ENCODE measurements at places on chromosomes 2 and 18.

DNA sequence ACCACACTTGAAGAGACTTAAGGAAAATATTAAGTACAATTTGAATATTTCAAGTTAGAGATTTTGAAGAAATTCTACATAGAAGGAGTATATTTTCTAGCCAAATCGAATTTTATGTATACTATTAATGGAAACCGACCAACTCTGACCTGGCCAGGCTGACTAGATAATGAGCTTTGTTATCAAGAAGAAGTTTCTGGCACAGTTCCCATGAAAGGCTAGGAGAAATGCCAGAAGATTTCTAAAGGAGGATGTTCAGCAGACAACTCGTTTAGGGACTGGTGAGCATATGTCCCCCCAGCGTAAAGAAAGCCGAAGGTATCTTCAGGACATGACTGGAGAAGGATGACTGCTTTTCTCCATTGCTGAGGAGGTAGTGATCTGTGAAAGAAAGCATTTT lies 127.3 kb downstream of the DIS3L2 start:
- no peak for DNase-seq

GRCh38 chr2:223941579-223942277 lies 3.4 kb downstream of the WDFY1 start:
- no peak for DNase-seq

DNA sequence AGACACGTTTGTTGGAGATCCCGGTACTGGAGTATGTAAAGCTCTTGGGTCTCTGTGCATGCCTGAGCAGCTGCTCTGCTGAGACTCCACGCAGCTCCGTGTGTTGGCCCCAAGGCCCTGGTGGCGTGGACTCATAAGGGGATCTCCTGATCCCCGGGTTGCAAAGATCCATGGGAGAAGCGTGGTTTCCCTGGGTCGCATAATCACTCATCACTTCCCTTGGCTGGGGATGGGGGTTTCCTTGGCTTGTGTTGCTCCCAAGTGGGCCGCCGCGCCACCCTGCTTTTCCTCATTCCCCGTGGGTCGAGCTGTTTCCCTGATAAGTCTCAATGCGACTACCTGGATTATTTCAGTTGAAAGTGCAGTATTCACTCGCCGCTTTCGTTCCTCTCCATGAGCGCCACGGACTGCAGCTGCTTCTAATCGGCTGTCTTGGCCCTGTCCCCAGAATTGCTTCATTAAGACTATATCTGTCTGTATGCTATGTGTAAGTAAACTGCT lies 76.0 kb downstream of the EPC2 start:
- peak; percentile 9 for DNase-seq

GRCh38 chr2:73253400-73253799 lies 19.3 kb downstream of the CCT7 start:
- no peak for DNase-seq

GRCh38 chr2:169683054-169683424 lies 11.2 kb downstream of the CFAP210 start:
- no peak for DNase-seq

DNA sequence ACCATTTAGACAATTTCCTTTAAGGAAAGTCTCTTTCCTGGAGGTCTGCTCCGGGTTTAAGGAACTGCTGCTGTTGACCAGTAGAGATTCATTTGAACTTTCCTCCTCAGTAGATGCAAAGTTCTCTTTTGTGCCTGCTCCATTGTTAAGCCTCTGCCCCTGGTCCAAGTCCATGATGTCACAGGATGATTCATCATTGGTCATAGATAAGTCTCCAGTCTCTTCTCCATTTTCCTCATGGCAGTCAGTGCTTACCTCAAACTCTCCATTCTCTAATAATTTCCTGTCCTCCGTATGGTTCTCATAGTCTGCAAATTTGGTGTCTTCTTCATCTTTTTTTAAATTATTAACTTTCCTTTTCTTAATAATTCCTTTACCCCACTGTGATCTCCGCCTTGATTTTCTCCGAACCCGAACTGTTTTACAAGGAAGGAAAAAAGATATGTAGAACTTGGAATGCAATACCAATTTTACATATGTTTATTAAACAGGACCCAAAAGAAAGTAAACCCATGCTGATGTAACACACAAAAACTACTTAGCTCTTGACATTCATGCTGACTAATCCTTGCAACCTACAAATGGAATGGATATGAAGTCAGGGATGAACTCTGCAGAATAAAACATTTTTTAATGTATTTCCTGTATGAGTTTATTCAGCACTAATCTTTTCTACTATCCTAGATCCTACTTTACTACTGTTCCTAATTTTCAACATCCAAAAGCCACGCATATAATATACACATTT lies 169.1 kb downstream of the ATAD2B start:
- peak; percentile 77 for DNase-seq

- no peak for DNase-seq
Observed at GRCh38 chr2:641164-641871, 35.9 kb downstream of the TMEM18 start.

DNA sequence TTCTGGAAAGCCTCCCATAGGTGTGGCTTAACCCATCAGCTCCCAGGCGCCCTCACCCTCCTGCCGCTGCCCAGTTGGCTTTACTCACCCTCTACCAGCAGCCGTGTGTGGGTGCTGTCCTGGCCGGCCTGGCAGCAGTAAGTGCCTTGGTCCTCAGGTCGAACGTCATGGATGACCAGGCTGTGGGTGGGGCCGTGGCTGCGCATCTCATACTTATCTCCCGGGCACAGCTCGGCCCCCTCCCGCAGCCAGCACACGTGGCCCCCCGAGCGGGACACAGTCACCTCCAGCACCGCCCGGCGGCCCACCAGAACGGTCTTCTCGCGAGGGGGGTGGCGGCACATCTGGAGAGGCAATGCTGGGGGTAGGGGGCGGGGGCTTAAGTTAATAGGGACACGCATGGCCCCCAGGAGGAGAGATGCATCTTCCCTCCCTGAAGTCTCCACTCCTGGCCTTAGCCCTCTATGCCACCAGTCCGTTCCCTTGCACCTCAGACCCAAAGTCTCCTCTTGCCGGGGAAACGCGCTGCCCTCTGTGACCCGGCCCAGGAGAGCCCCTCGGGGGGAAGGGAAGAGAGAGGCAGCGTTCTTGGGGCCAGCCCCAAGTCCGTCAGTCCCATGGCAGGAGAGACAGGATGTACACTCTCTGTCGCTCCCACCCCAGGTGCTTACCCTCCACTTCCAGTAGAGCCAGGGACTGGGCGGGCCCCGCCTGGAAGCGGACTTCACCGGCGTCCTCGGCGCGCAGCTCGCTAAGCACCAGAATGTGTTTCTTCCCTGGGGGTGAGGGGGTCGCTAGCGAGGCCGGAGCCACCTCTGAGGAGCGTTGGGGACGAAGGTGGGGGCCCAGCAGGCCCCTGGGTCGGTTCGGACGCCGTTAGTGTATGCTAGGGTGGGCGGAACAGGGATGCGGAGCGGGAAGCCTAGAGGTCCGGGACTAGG lies 7.9 kb downstream of the TMEM198 start:
- no peak for DNase-seq

DNA sequence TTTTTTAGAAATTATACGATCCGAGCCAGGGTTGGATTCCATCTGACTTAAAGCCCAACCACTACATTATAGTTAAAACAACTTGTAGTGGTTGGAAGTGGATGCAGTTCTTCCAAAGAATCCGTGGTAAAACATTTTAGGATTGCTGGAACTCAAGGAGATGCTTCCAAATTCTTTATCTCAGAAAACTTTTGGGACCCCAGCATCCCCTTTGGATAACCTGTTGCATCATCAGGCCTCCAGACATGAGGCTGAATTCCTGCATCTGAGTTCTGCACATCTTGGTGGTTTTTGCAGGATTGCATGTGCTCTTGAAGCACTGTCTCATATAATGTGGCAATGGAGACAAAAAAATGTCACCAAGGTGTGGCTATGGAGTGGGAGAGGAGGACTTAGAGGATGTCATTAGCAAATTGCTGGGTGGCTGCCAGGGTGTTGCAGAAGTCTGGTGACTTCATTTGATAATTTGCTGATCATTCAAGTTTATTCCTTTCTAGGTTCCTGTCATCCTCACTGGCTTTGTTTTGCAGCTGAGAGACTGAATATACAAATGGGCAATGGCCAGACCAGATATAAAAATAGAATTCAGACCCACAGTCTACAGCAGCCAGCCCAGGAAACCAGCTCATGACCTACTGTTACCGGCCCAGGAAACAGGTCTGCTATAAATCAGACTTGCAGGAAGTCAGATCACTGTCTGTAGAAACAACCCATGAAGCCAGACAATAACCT lies 207.7 kb downstream of the BCL2 start:
- no peak for DNase-seq

DNA sequence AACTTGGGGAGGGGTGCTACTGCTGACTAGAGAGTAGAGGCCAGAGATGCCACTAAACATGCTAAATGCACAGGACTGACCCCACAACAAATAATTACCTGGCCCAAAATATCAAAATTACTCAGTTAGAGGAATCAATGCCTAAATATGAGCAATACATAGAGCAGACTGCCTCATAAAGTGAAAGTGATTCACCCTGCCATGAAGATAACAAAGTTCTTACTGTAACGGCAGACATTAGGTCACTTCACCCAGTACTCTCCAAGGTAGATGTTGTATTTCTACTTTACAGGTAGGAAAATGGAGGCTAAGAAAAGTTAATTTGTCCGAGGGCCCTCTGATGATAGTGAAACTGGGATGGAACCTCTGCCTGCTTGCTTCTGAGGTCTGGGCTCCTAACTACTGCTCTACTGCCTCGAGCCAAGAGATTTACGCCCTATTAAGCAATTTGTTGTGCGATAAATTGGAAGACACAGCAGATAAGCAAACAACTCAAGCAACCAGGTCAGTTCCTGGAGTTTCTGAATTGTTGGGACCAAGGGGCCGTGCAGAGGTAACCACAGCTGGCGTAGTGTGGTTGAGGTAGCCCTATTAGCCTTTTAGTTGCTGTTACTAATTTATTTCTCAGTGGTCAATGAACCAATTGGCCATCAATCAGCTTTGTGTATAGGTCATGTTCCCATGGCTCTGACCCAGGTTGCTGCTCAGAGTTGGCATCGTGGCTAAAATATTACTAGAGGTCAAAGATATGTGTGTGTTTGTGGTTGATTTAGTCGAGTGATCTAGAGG lies 4.8 kb downstream of the DHRS9 start:
- DNase-seq = no peak

DNA sequence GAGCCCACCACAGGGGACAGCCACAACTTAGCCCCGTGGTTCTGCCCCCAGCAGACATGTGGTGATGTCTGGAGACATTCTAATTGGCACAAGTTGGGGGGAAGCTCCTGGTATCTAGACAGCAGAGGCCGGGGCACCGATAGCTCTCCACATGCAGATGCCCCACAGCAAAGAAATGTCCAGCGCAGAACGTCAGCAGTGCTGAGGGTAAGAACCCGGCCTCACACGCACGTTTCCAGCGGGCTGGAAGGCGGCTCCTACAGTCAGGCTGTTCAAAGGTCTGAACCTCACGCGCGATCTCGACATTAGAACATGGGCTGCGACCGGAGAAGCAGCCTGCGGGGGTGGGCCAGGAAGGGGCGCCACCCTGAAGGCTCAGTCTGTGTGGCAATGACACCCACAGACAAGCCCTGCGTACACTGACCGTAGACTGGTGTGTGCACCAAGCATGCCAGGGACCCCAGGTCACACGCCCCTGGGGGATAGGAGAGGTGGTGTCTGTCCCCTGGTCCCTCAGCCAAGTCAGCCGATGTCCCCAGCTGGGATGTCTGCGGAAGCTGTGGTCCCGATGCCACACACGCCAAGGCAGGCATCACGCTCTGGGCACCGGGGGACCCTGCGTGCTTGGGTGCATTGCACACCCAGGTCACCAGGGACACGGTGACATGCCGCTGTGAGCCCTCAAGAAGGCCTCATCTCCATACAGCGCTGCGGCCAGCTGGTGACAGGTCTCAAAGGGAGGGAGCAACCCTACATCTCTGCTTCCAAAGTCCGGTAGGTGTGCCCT lies 66.3 kb downstream of the PARD6G start:
- DNase-seq = no peak

- peak; percentile 53 for DNase-seq
Observed at GRCh38 chr2:52918551-52918950, 849.1 kb upstream of the CHAC2 start.

GRCh38 chr2:26470601-26471260 lies 7.2 kb downstream of the OTOF start:
- DNase-seq = no peak

DNA sequence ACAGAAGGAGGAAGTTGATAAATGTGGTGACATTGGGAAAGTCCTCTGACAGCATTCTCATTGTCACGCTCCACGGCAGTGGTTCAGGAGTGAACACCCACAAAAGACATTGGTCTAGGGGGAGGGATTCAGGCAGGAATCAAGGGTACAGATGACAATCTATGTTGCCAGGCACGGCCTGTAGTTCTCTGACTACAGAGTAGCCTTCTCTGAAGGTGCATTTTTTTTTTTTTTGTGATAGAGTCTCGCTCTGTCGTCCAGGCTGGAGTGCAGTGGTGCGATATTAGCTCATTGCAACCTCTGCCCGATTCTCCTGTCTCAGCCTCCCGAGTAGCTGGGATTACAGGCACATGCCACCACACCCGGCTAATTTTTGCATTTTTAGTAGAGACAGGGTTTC lies 7.4 kb upstream of the MOB1A start:
- DNase-seq = no peak

DNA sequence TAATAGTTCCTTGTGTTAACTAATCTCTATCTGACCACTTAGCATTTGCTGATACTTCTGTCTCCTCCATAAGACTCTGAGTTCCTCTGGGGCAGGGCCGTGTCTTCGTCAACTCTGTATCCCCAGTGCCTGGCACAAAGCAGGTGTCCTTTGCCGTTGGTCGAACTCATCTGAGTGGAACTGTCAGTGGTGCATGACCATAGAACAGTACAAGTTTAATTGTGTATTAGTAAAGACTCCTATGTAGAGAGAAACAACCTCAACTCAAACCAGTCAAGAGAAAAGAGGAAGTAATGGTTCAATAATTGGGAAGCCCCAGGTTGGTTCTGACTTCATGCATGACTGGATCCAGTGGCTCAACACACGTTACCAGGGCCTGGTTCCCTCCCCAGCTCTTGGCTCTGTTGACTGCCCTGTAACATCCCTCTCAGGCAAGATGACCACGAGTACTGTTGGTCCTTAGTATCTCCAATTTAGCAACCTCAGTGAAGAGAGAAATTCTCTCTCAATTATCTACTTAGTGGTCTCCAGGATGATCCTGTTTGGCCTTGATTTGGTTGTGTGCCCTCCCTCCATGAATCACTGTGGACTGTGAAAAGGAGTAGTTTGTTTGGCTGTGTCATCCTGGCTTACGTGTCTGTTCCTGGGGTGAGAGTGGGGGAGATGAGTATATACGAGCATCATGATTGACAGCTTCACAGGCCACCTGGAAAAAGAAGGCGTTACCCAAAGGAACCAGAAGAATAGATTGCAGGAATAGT lies 58.5 kb upstream of the MSH6 start:
- DNase-seq = no peak

DNA sequence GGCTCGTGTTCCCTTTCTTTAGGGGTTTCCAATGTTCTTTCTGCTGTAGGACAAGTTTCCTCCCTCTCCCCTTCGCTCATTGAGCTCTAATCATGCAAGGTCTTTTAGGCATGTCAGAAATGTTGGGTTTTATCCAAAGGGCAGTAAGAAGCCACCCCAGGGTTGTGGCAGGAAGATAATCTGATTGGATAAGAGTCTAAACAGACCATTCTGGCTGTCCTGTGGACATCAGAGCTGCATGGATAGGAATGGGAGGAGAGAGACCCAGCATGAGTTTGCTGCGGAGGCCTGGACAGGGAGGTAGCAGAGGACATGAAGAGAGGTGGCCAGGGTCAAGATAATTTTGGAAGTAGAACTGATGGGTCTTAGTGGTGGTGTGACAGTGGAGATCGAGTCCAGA lies 88.2 kb downstream of the ACKR3 start:
- DNase-seq = no peak

GRCh38 chr18:76410660-76411417 lies 84.2 kb downstream of the ZNF516 start:
- DNase-seq = no peak

GRCh38 chr2:231590614-231591013 lies 2.0 kb upstream of the TEX44 start:
- DNase-seq = no peak

Measured in stromal cell of bone marrow (primary cell).